ENCODE measurements at places on chromosomes 7 and 10.
A peak's percentile ranks its signal among the peaks of the same experiment; 100 is the strongest.

- DNase-seq, result no peak
These were observed 153.7 kb downstream of the DNAJB9 start for GRCh38 chr7:108723381-108723814.

DNA sequence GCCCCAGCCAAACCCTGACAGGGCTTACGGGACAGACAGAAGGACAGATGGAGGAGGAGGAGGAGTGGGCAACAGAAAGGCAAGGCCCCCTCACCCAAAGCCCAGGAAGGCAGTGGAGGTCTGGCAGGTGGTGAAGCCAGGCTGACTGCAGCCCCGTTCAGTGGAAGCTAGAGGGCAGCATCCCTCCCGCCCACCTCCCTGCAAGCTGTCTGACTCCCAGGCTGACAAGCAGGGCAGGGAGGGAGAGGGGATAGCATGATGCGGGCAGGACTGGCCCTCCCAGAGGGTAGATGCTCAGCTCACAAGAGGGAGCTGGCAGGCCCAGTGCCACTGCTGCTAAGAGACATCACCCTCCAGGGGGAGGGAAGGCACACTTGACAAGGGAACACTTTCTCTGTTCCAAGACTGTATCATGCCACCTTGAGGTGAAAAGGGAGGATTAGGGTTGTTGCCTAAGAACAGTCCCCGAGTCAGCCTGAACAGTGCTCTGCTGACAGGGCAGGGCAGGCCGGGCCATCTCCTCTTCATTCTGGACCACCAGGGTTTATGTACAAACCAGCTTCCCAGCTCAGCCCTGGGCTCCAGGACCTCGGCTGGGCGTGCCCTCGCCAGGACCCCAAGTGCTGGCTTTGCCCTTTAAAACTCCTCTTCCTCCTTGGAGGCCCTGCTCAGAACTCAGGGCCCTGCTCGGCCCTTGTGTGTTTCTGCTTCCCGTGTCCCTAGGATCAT lies 61.8 kb downstream of the RASGEF1A start:
- DNase-seq, result peak; percentile 55

DNA sequence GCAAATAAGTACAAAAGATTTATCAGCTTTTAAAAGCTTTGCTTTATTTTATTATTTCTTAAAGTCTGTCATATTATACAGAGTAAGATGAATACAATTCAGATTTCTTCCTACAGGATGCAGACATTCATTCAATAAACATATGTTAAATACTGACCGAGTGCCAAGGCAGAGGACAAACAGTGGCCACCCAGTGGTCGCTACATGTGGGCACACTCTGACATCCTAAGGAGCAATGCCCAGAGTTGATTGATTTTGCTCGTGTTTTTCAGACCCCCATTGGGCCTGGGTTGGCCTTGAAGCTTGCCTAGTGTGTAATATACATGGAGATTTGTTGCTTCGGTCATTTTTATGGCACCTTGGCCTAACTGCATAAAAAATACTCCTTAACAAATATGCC lies 201.2 kb downstream of the CCDC3 start:
- no peak for DNase-seq

DNA sequence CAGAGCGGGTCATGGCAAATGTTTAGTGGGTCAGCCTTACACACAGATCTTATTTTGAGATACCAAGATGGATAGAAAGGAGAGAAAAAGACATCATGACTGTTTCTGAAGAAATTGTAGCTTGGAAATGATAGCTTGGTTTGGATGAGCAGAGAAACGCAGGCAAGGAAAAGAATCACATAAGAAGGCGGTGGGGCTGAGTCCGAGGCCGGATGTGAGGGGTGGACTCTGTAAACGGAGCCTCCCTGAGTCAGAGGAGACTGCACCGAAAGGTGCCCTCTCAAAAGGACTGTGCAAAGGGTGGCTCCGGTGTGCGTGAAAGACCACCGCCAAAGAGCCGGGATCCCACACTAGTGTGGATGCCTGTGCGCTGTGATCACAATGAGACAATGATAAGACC lies 53.7 kb downstream of the ADARB2 start:
- DNase-seq, result no peak

- no peak for DNase-seq
These were observed 2.1 kb downstream of the AMZ1 start for GRCh38 chr7:2689951-2690705.

DNA sequence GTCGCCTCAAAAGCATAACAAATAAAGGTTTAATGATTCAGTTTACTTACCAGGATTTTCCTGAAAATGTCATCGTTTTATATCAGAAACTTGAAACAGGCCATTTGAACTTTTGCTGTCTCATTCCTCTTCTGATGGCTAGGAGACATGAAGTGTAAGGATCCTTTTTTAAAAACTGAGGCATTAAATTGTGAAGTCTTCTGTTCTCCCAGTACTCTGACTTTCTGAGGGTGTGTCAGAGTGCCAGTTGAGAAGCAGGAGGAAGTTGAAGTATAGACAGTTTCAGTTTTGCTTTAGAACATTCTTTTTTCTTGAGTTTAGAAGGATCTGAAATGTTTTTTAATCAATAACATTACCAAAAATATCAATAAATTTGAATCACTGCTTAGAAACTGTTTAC lies at the start of gene SAMD9L:
Gene SAMD9L, minus strand, starts transcription at position 242 of the 400 bp plus-strand sequence. CDS start 12,414 bp downstream, outside the sequence.
- no peak for DNase-seq

DNA sequence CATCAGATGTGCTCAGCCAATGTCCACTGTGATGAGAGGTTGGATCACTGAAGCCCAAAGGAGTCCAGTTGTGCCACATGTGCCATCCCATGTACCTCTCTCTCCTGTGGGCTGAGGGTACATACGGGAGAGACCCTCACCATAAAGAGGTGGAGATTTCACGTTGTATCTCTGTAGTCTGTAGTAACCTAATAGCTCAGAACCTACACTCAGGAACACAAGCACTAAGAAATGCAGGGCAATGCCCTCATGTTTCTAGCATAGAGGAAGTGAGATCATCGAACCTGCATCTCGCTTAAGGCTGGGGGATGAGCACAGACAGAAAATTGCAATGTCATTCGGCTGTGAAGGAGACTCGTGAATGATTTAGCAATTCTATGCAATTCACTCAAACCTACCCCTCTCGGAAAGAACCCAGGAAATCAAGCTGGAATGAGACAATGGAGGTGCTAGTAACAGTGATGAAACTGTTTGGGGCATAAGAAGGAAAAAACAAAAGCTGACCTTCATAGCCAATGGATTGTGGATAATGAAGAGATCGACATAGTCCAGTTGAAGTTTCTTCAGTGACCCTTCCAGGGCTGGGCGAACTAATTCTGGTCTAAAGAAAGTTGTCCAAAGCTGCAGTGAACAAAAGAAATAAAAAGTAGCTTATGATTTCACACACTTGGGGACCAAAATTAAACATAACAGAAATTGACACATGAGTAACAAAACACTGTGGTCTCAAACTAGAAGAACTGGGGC lies 80.3 kb upstream of the UCN3 start:
- no peak for DNase-seq

DNA sequence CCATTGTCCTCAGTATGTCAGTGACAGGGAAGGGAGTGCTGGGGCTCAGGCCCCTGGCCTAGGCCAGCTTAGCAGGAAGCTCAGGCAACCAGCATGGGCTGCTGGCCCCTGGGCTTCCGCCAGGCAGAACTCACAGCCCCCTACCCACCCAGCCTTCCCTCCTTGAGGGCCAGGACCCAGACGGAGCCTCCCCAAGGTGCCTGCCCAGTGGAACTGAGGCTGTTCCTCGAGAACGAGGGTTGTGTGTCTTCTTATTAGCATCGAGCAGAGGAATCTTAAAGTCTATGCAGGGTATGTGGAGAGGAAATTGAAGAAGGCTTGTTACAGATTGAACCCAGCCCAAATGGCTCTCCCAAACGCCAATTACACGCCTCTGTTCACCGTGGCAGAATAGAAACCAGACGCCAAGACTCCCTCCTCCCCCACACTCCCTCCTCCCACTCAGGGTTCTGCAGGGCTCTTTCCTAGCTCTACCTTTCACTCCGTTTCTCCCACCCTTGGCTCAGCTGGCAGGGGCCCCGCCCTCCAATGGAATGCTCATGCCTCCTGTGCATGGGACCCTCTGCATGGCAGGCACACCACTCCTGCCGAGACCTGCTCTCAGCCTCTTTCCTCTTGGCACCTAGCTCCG lies 134.4 kb downstream of the ZMIZ1 start:
- DNase-seq, result no peak

DNA sequence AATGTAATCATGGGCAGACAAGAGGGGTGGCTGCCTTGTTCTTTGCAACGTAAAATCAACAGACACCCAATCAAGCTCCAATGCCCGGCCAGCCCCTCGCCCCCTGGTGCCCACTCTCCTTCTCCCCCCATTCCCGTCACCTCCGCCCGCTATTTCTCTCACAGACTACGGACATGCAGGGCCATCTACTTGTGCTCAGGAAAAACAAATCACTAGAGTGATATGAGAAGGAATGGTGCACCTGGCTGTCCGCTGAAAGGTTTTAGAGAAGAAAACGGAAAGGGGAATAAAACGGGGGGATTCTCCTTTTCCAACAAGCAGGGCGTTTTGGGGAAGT lies 396 bp downstream of the GRM8 start:
- DNase-seq, result no peak

- DNase-seq, result no peak
These were observed 68.6 kb downstream of the FRMPD2 start for GRCh38 chr10:48205918-48206317.

DNA sequence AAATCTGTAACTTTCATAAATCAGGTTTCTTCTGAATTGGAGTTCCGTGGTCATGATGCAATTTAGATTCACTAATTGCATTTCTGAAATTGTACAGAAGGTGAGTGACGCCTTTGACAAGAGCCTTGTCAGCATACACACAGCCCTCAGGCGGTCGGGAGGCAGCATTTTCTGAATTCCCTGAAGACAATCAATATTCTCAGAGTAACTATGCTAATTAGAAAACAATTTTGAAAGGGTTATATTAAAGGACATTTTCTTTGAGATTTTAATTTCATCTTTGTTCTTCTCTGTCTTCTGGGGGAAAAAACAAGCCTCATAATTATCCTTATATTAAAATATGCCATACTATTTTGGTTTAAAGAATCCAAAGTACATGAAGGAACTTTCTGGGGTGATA lies 55.2 kb upstream of the SLC26A5 start:
- no peak for DNase-seq

DNA sequence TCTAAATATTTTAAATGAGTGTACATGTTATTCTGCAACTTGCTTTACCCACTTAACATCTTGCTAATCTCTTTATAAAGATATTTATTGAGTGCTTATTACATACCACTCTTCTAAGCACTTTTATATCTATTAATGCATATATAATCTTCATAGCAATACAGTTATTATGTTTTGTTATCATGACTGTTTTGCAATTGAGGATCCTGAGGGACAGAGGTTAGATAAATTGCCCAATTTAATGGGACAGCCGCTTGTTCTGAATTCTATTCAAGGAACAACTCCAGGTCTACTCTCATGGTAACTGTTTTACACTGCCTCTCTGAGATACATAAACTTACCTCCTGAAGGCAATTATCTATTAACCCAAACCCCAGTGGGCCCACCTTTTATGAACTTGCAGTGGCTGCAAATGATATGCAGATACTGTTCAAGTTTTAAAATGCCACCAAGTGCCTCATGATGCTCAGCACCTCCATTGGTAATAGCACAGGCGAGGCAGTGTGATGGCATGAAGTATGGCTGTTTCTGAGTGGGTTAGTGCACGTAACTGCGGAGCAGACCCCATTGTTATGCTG lies 60.5 kb downstream of the PON1 start:
- DNase-seq, result no peak

GRCh38 chr10:14491811-14492210 lies 161.1 kb upstream of the FRMD4A start:
- no peak for DNase-seq

GRCh38 chr7:151426904-151427704 lies 12.8 kb downstream of the CRYGN start:
- DNase-seq, result no peak

- no peak for DNase-seq
These were observed 203.5 kb downstream of the USP6NL start for GRCh38 chr10:11407939-11408338.

DNA sequence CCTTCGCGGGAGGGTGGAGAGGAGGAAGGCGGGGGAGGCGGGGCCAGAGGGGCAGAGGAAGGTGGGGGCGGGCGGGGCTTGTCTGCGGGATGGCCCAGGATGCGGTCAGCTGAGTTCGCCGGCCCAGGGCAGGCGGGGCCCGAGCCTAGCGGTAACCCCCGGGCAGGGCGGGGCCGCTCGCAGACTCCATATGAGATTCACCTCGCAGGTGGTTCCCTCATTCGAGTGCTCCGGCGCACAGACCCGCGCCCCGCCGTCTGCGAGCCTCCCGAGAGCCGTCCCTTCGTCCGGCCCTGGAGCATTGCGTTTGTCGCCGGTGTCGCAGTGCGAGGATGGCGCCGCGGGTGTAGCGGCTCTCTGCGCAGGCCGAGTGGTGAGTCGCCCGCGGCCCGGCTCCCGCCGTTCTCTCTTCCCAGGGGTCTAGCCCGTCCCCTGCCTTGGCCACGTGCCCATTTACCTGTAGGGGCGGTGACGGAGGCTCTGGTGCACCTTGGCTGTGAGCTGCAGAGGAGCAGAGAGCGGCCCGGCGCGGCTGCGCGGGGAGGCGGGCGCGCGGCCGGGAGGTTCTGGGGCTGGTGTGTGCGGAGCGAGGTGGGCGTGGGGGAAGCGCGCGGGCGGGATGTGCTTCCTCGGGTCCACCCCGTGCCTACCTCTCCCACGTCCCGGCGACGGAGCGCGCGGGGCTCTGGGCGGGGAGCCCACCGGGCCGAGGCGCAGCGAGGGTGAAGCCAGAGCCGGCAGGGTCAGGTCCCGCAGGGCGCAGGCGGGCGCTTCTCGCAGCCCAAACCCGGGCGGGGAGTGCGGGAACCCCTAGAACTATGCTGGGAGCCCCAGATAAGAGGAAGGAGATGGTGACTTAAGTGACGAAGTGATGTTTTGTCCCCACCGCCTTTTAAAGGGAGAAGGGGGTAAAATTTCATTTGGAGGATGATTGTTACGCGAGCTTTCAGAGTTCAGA lies at the start of gene UPP1:
Gene UPP1, plus strand, starts transcription at position 220 of the 958 bp plus-strand sequence. CDS start 5,519 bp downstream, outside the sequence.
- peak; percentile 86 for DNase-seq

DNA sequence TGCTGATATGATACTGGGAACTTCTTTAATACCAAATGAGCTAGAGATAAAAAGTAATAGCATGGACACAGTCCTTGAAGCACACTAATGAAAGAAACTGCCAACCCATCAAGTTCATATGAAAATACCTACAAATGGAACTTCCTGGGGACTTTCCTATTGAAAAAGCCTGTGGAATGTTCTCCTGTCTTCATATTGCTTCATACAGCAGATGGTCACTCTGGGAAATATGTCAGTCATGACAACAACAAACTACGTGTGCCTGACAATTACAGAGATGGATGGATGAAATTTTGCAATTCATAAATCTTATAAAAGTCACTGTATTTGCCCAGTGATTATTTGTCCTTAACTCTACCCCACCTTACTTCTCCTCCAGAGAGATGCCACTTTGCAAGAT lies 106.6 kb upstream of the COL1A2 start:
- no peak for DNase-seq

GRCh38 chr7:111301891-111302290 lies 211.0 kb downstream of the LRRN3 start:
- no peak for DNase-seq

GRCh38 chr10:89651916-89652573 lies 7.0 kb upstream of the PANK1 start:
- DNase-seq, result no peak

Data from stimulated activated CD4-positive, alpha-beta T cell treated with anti-CD3 and anti-CD28 coated beads, Interleukin-12 subunit alpha, Interleukin-12 subunit beta, amount 100 ng/mL, for 24 hours (primary cell).